T-helper 22 cell (primary cell): ENCODE measurements at places on chromosomes 16 and 17.
A peak's percentile ranks its signal among the peaks of the same experiment; 100 is the strongest.

DNA sequence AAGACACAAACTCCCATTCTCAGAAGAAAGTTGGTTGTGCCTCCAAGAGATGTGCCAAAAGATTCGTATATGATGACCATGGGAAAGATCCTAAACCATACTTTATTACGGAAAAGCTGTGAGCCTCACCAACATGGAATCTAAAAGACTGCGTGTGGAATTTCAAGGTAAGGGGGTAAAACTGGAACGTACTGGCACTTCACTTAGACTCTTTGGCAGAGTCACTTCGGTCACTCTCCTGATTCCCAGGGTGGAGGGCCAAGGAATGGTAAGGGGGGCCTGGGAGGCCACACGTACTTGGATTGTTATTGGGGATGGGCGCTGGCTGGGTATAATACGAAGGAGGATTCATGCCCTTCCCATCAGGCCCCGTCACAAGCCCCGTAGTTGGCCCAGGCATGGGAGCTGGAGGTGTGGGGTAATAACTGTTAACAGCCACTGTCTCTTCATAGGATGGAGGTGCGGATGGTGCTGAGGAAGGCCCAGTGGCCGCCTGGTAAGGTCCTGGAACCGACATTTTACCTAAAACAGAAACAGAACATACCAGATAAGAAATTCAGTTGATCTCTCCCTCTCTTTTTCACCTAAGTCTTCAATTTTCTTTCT, 30.4 kb downstream of the LITAF start:
- no peak for DNase-seq

- no peak for DNase-seq
Observed at GRCh38 chr16:72262711-72263110, 90.8 kb upstream of the PMFBP1 start.

GRCh38 chr17:1137465-1137894, 42.3 kb downstream of the ABR start:
- DNase-seq = no peak

GRCh38 chr16:14489460-14489859, 140.6 kb downstream of the PARN start:
- DNase-seq = no peak

- no peak for DNase-seq
Observed at GRCh38 chr17:77606146-77606864, 352.2 kb upstream of the TNRC6C start.

DNA sequence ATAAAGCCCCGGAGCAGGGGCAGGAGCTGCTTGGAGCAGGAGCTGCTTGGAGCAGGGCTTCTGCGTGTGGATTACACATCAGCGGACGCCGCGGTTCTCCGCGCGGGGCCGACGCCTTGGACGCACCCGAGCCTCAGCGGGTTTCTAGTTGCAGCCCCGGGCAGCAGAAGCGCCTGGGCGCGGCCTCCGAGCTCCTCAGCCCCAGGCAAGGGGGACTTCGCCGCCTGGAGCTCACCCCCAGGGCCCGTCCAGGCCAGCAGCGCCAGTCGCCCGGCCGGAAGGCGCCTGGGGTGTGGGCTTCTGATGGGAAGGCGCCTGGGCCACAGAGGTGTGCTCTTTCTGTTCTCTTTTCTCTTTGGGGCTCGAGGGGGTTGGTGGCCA, 6.3 kb downstream of the FOXF1 start:
- no peak for DNase-seq

GRCh38 chr17:40963838-40964237, 2.9 kb downstream of the KRT39 start:
- no peak for DNase-seq

DNA sequence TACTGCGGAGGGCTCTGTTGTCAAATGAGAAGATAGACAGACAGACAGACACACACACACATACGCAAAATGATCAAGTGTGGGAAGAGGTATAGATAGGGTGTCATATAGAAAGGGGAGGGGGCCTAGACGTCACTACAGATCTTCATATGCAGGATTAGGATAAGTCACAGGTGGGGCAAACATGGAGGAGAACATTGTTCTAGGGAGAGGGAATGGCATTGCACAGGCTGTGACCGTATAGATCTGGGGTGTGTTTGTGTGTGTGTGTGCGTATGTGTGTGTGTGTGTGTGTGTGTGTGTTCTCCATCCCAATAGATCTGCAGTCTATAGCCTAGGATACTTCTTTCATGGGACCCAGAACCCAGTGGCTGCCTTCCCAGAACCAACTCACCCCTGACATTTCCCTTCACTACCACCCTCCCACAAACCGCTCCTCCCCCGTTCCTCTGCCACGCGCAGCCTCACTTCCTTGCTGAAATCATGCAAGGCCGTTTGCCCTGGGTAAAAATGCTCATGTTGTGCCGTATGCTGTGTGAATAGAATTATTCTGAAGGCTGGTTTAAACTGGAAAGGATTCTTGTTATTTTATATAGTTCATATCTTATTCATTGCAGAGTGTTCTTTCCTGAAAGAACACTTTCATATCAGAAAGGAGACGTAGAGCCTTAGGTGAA, 50.5 kb upstream of the CCL1 start:
- DNase-seq = no peak

DNA sequence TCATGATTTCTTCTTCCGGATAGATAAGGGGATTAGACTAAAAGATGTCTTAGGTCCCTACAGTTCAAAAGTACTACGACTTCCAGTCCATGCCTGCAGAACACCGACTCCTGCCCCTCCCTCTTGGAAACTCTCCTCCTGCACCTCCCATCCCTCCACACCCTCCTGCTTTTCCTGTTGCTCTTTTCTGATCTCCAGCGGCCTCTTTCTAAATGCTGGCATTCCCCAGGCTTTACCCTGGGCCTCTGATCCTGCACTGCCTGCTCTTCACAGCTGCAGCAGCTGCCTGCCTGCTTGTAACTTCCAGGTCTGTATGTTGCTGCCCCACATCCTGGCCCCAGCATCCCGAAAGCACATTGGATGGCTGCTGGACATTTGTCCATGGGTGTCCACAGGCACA, 154.2 kb downstream of the KCNJ12 start:
- DNase-seq = no peak

DNA sequence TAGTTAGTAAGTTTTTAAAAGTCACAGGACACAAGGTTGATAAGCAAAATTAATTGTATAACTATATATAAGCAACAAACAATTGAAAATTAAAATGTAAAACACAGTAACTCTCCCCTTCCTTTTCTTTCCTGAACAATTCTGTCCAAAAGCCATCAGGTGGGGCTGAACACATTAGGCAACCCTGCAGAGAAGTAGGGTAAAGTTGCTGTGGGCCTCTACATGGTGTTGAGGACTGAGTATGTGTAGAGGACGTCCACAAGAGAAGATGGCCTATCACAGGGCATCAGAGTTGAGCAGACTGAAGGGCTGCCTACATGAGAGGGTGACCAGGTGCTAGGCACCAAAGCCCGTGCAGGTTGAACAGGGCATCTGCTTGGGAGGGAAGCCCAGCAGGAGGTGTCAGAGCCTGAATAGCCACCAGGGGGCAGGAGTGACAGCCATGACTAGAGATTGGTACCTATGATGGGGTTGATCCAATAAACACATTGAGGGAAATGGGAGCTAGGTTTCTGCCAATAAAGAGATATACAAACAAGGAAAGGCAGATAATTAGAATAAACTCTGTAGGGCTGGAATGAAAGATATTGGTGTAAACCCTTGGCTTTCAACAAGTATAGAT, 415.1 kb downstream of the NPIPA8 start:
- no peak for DNase-seq

- no peak for DNase-seq
Observed at GRCh38 chr17:60284709-60285108, 107.2 kb downstream of the USP32 start.

DNA sequence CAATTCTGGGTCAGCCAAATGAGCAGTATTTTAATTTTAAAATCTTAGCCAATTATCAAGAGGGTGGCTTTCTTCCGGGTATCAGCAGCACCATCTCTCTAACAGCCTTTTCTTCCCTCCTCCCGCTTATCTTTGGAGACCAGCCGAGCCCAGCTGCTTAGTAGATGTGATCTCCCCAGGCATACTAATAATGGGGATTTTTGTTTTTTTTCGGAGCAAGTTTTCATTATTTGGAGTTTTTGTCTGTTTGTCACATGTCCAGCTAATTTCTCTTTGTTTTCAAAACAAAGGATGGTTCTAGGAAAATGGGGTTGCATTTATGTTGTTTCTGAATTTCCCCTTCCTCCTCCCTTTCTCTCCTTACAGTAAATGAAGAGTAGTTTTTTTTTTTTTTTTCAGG, 170.5 kb upstream of the MPHOSPH6 start:
- no peak for DNase-seq

- no peak for DNase-seq
Observed at GRCh38 chr16:67963292-67963661, 5.2 kb downstream of the SLC12A4 start.

DNA sequence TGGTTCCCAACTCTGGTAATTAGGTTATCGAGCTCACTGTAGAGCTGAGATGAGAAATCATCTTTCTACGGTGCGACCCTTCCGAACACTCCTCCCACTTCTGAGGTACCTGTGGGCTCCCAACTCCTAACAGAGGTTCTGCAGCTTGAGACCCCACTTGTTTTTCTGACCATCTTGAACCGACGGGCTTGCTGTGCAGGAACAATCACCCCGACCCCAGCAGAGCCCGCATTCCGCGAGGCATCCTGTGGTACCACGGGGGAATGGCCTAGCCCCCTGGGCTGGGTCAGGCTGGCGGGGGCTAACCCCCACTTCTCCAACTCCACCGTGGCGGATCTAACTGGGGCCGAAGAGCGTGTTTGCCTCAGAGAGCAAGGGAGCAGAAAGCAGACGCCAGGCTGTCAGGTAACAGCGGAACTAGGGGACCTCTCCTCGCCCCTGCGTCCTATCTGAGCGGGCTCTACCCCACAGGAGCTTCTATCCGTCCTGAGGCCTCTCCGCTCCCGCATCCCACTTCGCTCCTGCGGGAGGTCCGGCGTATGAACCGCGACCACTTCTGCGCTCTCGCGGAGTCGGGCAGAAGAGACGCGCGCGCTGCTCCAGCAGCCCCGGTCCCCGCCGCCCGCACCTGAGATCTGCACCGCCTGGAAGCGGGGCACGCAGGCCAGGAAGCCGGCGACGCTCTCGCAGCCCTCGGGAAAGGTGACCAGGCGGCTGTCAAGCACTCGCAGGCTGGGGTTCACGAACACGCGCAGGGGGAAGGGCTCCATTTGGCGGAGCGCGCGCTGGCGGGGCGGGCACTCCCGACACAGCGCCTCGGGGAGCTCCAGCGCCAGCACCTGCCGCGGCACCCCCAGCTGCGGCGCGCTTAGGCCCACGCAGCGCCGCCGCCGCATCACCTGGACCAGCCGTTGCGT, 761 bp downstream of the PDF start:
- DNase-seq = no peak

GRCh38 chr17:2511138-2511461, 588 bp downstream of the METTL16 start:
- DNase-seq = no peak

DNA sequence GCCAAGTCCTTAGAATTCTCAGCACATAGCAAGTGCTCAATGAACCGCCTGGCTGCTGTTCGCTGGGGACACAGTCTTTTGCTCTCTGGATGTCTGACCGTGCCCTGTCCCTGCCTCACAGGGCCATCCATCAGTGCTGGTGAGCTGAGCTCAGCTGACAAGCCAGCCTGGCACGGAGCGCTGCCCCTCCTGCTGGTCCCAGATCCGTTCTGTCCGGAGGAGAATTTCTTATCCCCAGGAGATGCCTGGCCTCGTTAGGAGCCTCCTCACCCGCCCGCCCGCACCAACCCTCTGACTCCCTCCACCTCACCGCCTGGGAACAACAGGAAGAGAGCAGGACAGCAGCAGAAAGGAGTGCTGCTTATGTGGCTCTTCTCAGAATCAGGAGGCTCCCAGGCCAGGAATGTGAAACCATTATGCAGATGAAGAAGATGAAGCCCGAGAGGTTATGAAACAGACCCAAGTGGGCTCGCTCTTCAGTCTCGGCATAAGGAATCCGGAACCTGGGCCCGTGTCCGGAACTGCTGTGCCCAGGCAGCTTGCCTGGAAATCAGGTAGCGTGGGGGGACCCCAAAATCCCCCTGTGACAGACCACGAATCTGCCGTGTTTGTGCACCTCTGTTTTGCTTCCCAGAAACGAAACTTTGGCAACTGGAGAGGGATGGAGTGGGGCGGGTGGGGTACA, 28.8 kb upstream of the RMI2 start:
- no peak for DNase-seq

DNA sequence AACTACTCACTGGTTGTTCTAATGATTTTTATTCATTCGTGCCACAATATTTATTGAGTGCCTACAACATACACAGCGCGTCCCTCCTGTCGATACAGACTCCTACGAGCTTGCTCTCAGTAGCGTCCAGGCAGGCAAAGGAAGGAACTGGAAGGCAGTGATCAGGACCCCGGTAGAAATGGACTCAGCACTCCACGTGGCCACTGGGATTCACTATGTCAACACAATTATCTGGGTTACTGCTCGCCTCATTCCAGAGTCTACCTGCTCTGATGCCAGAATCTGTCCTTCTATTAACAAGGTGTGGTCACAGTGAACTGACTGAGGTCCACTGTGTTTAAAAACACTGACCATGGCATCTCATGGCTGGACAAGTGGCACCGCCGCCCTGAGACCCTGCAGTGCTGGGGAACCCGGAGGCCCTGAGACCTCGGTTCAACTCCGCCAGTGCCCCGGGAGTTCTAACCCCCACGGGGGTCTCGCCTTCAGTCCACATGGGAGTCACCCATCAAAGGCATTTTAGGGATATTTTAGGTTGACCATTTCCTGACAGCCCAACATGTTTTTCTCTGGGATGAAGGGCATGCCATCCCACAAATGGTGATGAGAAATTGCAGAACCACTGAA, 71.4 kb downstream of the ZFHX3 start:
- no peak for DNase-seq

DNA sequence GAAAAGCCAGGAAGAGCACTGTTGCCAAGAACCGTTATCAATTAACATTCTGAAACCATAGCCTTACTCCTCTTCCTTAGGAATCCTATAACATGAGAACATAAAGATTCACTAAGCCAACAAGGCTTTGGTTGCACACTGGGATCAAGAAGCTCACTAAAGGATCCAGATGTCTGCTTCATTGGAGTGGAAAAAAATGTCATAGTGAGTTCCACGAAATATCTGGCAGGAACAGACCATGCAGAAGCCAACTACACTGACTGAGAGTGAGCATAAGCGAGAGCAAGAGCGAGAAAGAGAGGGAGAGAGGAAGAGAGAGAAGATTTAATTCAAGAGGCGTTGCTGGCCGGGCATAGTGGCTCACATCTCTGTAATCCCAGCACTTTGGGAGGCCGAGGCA, 13.4 kb upstream of the MEIOC start:
- no peak for DNase-seq

DNA sequence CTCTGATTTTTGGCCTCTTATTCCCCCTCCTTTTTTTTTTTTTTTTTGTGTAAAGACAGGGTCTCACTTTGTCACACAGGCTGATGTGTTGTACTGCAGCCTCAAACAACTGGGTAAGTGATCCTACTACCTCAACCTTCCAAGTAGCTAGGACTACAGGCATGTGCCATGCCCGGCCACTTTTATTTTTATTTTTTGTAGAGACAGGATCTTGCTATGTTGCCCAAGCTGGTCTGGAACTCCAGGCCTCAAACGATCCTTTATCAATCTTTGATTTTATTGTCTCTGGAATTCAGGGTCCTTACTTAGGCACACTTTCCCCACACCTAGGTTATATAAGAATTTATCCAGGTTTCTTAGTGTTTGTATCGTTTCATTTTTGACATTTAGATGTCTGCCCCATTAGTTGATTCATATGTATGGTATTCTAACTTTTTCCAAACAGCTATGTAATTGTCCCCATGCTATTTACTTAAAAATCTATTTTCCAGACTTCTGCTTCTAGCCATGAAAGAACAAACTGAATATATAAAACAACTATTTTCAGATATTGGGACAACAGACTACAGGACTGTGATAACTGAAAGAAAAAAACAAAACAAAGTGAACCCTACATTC, 13.9 kb downstream of the CMC2 start:
- no peak for DNase-seq

- peak; percentile 51 for DNase-seq
Observed at GRCh38 chr16:88737298-88738150, 31.2 kb downstream of the CTU2 start.
